ENCODE measurements at places on chromosomes 6 and 20. TPM values are rescaled to one million over a fixed set of nuclear protein-coding genes. Genes with fewer than 3 reads are reported as not detected.

DNA sequence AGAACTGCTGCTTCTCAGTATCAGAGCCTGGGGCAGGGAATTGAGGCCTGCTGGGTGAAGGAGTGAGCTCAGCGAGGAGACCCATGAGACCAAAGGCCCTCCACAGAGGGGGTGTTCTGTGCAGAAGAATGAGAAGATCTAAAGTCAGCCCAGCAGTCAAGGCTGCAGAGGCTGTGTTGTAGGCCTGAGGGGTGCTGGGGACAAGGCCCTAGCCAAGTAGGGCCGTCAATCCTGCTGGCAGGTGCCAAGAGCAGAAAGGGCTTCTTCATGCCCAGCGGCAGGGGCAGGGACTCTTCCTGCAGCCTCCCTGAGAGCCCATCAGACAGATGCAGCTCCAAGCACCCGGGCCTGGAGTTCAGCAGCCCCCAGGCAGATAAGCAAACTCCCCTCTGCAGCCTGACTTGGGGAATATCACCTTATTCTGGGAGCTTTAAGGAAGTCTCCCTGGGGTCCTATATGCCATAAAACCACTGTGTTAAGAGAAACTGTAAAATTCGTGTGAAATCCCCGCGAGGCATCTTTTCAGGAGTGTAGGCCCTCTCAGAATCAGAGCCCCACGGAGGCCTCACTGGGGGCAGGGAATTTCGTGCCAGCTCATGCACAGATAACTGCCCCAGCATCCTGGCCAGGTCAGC lies 9.0 kb downstream of the CCDC167 start:
- no peak for DNase-seq

The PGC gene
- not detected for total RNA-seq

DNA sequence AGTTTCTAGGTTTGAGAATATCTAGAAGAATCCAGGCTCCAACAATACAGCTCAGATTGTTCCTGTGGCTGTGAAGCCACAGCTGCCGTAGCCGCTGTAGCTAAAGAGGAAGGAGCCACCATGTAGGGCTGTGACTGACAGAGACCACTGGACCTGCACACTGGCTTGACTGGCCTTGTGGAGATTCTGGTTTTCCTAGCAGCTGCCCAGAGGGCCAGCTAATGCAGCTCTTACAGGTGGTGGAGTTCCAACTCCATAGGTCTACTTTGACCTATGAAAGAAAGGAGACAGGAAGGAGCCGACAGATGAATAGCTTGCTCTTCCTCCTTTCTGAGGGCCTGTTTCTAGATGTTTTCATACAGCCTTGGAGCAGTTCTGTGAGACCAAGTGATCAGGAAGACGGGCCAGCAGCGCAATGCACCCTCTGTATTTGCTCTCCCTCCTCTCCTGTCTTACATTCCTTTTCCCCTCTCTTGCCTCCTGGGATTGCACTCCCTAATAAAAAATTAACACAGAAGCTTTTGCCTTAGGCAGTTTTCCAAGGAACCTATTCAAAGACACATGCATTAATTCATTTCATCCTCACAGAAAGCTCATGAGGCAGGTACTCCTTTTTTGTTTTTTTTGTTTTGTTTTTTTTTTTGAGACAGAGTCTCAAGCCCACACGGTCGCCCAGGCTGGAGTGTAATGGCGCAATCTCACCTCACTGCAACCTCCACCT lies 51.8 kb upstream of the MYB start:
- no peak for DNase-seq

- peak; percentile 96 for DNase-seq
Measured at GRCh38 chr20:50304501-50304856, 113.8 kb downstream of the CEBPB start.
